Central memory CD8-positive, alpha-beta T cell (primary cell): ENCODE measurements at places on chromosomes 3 and 15.

DNA sequence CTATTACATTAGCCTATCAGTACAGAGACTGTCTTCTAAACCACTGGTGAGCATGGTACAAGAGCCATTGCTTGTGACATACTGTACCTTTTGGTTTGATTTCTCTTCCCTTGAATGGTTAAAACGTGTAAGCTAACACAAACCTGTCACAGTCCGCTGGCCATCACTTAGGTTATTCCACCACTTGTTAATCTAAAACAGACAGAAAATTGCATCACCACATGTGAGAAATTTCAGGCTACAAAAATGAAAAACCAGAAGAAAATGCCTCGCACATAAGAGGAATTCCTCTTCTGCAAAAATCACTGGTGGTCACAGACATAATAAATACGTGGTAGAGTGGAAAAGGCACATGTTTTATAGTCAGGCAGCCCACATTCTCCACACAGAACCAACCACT is 22.1 kb downstream of the PARL start:
- DNase-seq, result no peak

GRCh38 chr3:188701485-188701969 is 470.2 kb upstream of the TPRG1 start:
- no peak for DNase-seq

DNA sequence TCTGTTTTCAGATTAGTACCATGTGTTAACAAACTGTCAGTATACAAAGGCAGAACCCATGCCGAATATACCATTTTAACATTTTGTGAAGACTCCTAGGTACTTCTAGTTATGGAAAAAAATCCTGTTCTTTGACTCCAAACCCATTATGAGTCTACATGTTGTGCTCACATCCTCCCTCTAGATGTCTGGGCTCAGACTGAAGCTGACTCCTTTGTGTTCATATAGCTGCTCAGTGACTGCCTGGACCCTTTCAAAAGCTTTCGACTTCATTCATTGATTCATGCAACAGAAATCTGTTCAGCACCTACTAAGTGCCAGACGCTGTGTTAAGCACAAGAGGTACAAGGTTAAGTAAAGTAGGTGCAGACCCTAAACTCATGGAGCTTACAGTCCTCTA is 60.5 kb downstream of the MEGF11 start:
- no peak for DNase-seq

DNA sequence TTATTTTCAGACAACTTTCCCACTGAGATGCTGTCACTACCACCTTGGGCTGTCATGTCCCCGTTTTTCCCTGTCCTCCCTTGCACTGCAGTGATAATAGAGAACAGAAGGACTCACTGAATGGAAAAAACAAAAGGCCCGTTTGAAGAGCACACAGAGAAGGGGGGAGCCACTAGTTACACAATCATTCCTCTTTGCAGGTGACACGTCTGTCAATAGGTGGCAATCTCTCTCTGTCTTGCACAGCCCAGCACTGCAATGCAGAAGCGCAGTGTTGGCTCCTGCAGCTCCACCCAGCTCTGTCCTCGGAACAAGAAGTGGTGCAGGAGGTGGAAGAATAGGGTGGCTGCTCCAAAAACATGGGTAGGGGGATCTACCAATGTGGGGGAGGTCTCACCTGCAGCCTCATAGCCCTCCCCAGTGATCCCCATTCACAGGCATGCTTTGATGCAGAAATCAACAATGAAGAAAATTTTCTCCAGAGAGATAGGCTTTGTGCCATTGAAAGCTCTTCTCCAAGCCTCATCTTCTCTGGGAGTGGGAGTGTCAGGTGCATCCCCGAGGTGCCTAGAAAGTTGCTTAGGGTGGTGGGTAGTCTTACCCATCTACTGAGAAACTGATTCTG is 31.8 kb downstream of the FSTL1 start:
- DNase-seq, result no peak
